ENCODE measurements at places on chromosomes 3 and 15.

DNA sequence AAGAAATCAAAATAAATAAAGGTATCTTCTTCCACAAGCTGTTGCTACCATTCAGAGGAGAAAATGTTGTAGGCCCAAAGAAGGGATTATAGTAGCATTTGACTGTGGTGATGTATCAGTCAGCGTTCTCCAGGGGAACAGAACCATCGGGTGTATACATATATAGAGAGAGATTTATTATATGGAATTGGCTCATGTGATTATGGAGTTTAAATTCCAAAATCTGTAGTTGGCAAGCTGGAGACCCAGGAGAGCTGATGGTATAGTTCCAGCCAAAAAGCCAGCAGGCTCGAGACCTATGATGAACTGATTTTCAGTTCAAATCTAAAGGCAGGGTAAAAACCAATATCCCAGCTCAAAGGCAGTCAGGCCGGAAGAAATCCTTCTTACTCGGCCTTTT is 7.4 kb upstream of the SPG21 start:
- no peak overlapping the region for H3K27ac ChIP-seq
- no peaks in the 10 kb centered on the region for H3K27me3 ChIP-seq
- no peak for DNase-seq
- no peaks in the 10 kb centered on the region for H3K4me1 ChIP-seq
- no peak overlapping the region for H3K4me3 ChIP-seq
- peaks cover 3% of the 10 kb centered on the region for H3K36me3 ChIP-seq

GRCh38 chr15:90860942-90861675 is 7.3 kb upstream of the FURIN start:
- H3K4me1 ChIP-seq: peaks cover 10% of the 10 kb centered on the region
- H3K27me3 ChIP-seq: peaks cover 9% of the 10 kb centered on the region
- no peak overlapping the region for H3K4me3 ChIP-seq
- H3K36me3 ChIP-seq: no peaks in the 10 kb centered on the region

- peaks cover 19% of the 10 kb centered on the region for H3K4me1 ChIP-seq
- no peaks in the 10 kb centered on the region for H3K27me3 ChIP-seq
- no peak overlapping the region for H3K4me3 ChIP-seq
- no peak for DNase-seq
- H3K36me3 ChIP-seq: peaks cover 83% of the 10 kb centered on the region
These were observed 12.5 kb downstream of the COPG1 start for GRCh38 chr3:129261894-129262293.

- H3K27me3 ChIP-seq: no peaks in the 10 kb centered on the region
- no peak overlapping the region for H3K27ac ChIP-seq
- no peak overlapping the region for H3K4me3 ChIP-seq
- H3K36me3 ChIP-seq: peaks cover 3% of the 10 kb centered on the region
- peaks cover 15% of the 10 kb centered on the region for H3K4me1 ChIP-seq
These were observed 10.4 kb upstream of the SEMA4B start for GRCh38 chr15:90190606-90191343.

DNA sequence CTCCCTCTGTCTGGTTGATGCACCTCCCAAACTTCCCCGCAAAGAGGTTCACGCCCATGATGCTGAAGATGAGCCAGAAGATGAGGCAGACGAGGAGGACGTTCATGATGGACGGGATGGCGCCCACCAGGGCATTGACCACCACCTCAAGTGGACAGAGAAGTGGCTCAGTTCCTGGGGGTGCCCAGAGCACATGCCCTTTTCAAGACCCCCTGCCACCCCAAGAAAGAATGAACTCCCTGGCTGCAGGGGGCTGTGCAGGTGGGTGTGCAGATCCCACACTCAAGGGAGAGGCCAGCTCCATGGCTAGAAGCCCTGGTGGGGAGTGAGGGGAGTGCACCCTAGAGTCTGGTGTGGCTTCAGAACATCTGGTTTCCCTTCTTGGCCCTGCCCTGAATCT is 64.1 kb downstream of the EXOG start:
- no peak for DNase-seq
- peaks cover 33% of the 10 kb centered on the region for H3K27me3 ChIP-seq
- no peaks in the 10 kb centered on the region for H3K4me1 ChIP-seq

- no peaks in the 10 kb centered on the region for H3K36me3 ChIP-seq
- DNase-seq: no peak
- no peak overlapping the region for H3K4me3 ChIP-seq
- no peak overlapping the region for H3K27ac ChIP-seq
These were observed 22.7 kb downstream of the GADL1 start for GRCh38 chr3:30871720-30872119.

GRCh38 chr3:186883686-186884058 is 41.2 kb downstream of the ADIPOQ start:
- H3K4me3 ChIP-seq: peak overlapping the region; percentile 36
- peaks cover 3% of the 10 kb centered on the region for H3K36me3 ChIP-seq
- no peaks in the 10 kb centered on the region for H3K27me3 ChIP-seq
- no peak for DNase-seq
- no peak overlapping the region for H3K27ac ChIP-seq
- peaks cover 39% of the 10 kb centered on the region for H3K4me1 ChIP-seq

GRCh38 chr3:43106293-43106628 is 382 bp upstream of the POMGNT2 start:
- H3K27me3 ChIP-seq: no peaks in the 10 kb centered on the region
- H3K4me3 ChIP-seq: peak overlapping the region; percentile 66
- H3K4me1 ChIP-seq: peaks cover 19% of the 10 kb centered on the region
- H3K27ac ChIP-seq: no peak overlapping the region
- DNase-seq: no peak
- H3K36me3 ChIP-seq: no peaks in the 10 kb centered on the region

DNA sequence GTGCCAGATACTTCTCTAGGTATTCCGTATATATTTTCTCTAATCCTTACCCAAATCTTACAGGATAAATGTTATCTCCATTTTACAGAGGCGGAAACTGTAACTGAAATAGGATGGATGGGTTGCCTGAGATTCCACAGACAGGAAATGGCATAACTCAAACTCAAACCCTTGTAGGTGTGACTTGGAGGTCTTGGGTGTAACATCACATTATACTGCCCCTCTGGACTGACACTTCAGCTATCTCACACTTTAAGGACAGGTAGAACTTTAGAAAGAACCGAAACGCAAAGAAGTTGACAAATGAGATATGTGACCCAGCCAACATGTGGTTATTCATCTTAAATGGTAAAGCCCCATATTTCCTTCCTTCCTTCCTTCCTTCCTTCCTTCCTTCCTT is 122.1 kb downstream of the PDCD6IP start:
- no peak overlapping the region for H3K27ac ChIP-seq
- H3K27me3 ChIP-seq: no peaks in the 10 kb centered on the region
- no peaks in the 10 kb centered on the region for H3K36me3 ChIP-seq
- H3K4me3 ChIP-seq: no peak overlapping the region
- no peak for DNase-seq
- H3K4me1 ChIP-seq: peaks cover 12% of the 10 kb centered on the region

DNA sequence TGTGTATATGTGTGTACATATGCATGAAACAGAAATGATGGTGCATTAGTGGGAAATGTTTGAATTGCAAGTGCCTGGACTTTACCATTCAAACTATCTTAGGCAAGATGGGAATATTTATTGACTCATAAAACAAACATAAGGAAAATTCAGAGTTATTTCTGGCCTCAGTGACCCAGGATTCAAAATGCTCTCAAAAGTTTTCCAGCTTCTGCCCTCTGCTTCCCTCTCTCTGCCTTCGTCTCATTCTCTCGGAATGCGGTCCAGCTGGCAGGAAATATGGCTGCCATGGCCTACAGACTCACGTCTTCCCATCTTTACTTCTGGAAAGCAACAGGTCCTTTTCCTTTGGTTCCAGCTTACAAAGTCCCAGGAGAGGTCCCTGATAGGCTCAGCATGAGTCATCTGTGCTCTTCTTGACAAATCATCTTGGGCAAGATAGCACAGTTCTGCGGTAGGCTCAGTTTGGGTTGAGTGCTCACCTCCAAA is 8.7 kb upstream of the ZNF774 start:
- no peak for DNase-seq
- H3K4me1 ChIP-seq: no peaks in the 10 kb centered on the region
- no peaks in the 10 kb centered on the region for H3K36me3 ChIP-seq
- no peak overlapping the region for H3K4me3 ChIP-seq

All from central memory CD8-positive, alpha-beta T cell (primary cell).